ENCODE measurements at places on chromosomes 4 and X.

GRCh38 chr4:127709456-127709855, 20.7 kb upstream of the SLC25A31 start:
- DNase-seq: no peak

DNA sequence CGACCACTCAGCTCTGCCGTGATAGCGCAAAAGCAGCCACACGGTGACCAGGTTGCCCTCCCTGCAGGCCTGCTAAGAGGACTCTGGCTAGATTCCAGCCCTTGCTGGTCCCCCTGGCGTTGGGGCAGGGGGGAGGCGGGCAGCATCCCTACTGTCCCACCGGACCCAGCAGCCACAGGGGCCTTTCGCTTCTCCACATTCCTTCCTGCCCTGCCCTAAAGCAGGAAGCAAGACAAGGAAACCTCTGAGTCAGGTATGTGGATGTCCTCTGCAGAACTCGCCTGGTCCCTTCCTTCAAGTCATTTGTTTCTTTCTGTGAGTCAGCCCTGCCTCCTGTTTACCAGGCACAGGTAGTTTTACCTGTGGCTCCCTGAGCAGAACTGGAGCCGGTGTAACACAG, 60.2 kb upstream of the CLDN34 start:
- no peak for DNase-seq

DNA sequence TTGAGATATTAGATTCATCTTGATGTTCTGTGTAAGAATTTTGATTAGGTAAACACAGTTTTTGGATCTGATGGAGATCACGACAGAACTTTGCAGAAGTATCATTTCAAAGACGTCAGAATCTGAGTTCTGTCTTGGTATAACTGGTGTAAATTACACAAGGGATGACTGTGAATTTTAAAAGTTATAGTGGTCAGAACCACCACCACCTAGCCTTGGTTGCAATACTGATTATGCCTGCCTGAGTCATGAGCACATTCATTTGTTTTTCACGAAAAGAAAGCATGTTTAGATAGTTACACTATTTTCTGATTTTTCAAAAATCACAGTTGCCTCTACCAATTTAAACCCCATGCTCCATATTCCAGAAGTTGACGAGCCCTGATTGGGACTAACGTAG, 54.8 kb downstream of the ZFX start:
- DNase-seq: no peak

DNA sequence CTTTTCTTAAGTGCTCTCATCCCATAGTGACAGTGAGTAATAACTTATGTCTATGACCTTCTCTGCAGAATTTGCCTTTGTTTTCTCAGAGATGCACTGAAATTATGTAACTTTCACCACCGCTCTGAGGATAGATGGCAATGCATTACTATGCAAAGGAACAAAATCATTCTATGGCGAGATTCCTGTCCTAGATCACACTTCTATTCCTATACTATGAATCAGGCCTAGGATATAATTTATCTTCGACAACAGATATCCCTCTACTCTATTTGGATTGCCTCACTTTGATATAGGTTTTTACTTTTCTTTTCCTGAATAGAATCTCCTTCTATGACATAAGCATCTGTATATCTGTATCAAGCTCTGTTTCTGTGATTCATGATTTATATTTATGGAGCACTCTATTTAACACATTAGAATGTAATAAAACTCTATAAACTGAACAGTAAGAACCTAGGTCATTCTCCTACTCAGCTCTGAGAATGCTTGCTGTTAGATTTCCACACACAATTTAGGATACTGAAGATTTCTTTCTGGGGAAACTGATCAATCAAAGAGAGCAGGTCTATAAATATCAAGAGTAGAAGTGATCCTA, 1082.3 kb upstream of the ADGRL3 start:
- DNase-seq: no peak

GRCh38 chr4:11743236-11743635, 314.5 kb upstream of the HS3ST1 start:
- no peak for DNase-seq

GRCh38 chr4:127624173-127624572, 8.6 kb upstream of the INTU start:
- no peak for DNase-seq

GRCh38 chr4:143188136-143189088, 3.7 kb downstream of the USP38 start:
- DNase-seq: no peak

DNA sequence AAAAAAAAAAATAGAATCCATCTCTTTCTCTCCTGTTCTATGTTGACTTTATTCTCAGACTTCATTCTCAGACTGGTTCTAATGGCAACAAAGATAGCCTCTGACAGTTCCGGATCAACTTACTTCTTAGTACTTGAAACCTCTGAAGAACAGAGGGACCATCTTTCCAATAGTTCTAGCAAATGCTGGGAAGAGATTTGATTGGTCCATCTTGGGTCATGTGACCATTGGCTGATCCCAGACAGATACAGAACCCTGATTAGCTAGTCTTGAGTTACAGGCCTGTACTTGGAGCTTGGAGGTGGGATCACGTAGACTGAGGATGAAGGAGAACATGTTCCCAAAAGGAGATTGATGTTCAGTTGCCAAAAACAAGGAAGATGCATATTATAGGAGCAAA, 66.9 kb upstream of the STIM2 start:
- no peak for DNase-seq

DNA sequence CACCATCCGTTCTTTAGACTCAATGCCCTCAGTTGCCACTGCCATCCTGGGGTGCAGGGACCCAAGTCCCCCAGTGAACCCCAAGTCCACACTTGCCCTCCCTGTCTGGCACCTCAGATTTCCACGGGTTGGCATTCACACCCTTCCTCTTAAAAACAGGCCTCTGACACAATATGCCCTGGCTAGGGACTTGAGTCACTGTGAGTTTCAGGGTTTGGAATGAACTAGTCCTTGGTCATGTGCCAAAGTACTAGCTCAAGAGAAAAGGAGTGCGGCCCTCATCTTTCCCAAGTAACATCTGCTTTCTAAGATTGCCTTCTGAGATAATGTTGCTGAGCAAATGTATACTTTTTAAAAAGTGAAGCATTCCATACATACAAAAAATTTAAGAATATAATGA, 134.0 kb downstream of the MID1 start:
- DNase-seq: no peak

DNA sequence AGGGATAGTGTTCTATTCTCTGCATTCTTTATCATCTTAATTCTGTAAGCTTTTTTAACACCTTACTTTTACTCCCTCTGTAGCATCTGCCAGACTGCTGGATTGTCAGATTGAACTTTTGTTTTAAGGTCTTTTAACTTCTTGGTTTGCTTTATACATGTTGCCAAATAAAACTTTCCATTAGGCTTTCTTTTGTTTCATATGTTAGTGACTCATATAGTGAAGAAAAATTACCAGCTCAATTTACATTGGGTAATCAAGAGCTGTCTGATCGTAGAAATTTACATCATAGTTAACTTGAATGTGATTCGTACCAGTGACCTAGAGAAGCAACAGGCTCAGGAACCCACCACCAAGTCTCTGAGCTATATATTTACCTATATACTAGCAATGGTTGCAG, 28.5 kb upstream of the KLHL4 start:
- no peak for DNase-seq

- DNase-seq: no peak
Measured at GRCh38 chrX:136588036-136588435, 56.0 kb downstream of the VGLL1 start.

DNA sequence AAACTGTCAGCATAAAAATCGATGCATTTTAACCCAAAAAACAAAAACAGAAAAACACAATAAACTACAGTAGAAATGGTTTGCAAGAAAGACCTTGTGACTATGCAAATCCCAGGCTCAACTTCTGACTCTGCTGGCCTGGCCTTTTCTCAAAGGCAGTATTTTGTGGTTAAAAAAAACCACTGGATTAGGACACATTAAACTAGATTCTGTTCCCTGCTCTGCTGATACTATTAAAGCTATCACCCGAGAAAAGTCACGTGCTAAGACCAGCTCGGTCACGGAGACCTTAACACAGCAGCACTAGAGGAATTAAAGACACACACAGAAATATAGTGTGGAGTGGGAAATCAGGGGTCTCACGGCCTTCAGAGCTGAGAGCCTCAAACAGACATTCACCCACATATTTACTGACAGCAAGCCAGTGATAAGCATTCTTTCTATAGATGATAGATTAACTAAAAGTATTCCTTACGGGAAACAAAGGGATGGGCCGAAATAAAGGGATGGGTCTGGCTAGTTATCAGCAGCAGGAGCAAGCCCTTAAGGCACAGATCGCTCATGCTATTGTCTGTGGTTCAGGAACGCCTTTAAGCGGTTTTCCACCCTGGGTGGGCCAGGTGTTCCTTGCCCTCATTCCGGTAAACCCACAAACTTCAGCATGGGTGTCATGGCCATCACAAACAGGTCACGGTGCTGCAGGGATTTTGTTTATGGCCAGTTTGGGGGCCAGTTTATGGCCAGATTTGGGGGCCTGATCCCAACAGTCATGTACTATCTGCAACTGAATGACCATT, 16.1 kb downstream of the CBR4 start:
- peak; percentile 53 for DNase-seq

DNA sequence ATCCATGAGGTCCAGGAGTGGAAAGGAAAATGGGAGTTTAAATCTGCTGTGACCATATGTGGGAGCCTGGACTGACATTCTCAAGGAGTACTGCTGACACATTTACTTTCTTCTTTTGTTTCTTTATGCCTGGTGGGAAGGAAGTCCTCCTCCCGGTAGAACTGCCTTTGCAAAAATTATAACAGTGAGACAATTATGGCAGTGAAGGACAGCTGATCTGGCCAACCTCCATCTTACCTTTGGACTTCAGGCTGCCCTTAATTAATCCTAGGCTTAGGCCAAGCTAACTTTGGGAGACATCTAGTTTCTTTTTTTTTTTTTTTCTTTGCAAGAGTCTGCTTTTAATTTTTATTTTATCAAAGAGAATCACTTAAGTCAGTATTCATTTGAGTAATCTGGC, 61.3 kb downstream of the SPINK2 start:
- DNase-seq: no peak

DNA sequence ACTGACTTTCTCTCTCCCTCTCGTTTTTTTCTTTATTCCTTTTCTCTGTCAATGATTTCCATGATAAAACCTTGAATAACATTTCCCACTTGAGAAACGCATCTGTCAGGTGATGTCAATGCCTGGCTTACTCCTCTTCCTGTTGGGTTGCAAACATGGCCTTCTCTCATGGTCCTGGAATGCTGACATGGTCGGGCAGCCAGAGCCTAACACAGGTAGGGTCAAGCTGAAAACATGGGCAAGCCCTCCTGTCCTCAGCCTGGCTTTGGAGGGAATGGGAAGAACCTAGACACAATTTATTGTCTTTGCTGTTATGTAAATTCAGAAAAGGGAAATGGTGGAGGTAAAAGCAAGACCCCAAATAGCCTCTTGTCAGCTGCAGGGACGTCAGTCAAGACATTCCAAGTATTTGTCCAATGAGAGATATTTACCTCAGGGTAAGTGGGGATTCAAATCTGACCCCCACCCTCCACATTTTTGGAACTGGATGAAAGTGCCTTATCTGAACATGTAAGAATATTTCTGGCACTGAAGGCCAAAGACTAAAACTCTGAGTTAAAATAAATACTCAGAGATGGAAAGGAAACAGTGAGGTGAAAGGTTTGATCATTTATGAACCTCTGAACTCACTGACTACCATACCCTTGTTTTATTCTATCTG, 473.8 kb downstream of the SPRY1 start:
- no peak for DNase-seq

DNA sequence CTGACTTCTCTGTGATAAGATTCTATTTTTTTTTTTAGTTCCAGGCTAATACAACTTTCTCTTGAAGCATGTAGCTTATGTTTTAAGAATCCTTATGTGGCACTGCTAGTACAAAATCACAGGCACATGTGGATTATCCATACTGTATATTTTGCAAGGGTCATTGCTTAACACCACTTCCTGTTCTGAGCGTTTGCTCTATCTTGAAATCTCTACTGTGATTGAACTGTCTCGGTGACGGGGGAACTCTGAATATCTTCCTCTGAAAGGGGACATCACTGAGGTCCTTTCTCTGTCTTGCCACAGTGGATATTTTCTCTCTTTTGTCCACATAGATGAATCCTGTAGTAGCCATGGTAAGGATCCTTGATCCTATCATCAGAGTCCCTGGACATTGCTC, 2.1 kb upstream of the WFS1 start:
- peak; percentile 64 for DNase-seq

DNA sequence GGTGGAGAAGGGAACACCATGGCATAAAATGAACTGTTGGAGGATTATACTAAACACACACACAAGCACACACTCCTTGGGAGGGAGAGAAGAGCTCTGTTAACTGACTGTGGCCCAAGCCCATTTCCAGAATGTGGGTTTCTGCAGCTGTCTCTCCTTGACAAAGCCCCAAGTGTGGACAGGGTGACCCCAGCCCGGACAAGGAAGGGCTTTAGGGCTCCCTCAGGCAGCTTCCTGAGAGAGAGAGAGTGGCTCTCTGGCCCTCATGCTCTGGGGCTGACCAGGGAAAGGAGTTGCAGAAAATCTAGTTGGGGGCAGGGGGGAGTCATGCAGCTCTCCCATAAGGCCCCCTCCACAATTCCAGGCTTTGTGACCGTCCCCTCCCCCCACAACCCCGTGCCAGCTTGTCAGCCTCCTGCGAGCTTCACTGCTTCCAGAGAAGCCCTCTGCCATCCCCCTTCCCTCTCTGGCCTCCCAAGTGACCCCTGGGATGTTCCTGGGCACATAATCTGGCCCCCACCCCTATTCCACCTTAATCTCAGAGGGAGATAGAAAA, 590 bp downstream of the ARHGEF9 start:
- no peak for DNase-seq

DNA sequence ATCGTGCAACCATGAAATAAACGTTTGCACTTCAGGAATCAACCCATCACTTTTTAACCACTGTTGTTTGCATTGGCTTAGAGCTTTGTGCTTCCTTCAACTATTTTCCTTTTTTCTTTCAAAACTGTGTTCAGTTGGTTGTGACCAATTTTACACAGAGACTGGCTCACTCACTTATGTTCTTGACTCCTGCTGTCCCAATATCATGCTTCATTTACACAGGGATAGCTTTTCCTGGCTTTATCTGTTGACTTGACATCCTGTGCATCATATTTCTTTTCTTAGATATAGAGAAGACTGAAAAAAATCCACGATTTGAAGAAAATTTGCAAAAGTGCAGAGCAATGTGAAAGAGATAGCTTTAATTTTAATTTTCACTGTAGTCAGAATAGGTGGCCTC, 38.8 kb downstream of the REPS2 start:
- DNase-seq: no peak

GRCh38 chrX:72052415-72053090, 79.2 kb downstream of the RTL5 start:
- no peak for DNase-seq

- no peak for DNase-seq
Measured at GRCh38 chr4:123468479-123469031, 72.0 kb downstream of the SPRY1 start.

- no peak for DNase-seq
Measured at GRCh38 chrX:18886005-18886343, 97.9 kb downstream of the PHKA2 start.

- no peak for DNase-seq
Measured at GRCh38 chr4:16075061-16075460, 8.8 kb downstream of the PROM1 start.

GRCh38 chr4:96145601-96146000, 305.7 kb downstream of the PDHA2 start:
- peak; percentile 39 for DNase-seq

GRCh38 chrX:129992181-129992580, 9.7 kb downstream of the BCORL1 start:
- DNase-seq: no peak

- peak; percentile 26 for DNase-seq
Measured at GRCh38 chr4:127985989-127986388, 20.8 kb downstream of the ABHD18 start.

- DNase-seq: peak; percentile 49
Measured at GRCh38 chr4:83328521-83329187, 6.0 kb downstream of the HPSE start.
